ENCODE measurements at places on chromosomes 2 and 18.
A peak's percentile ranks its signal among the peaks of the same experiment; 100 is the strongest.

- no peak for DNase-seq
These were observed 3.0 kb downstream of the ACTR1B start for GRCh38 chr2:97660775-97661389.

- no peak for DNase-seq
These were observed 72.9 kb upstream of the SCG2 start for GRCh38 chr2:223674998-223675609.

DNA sequence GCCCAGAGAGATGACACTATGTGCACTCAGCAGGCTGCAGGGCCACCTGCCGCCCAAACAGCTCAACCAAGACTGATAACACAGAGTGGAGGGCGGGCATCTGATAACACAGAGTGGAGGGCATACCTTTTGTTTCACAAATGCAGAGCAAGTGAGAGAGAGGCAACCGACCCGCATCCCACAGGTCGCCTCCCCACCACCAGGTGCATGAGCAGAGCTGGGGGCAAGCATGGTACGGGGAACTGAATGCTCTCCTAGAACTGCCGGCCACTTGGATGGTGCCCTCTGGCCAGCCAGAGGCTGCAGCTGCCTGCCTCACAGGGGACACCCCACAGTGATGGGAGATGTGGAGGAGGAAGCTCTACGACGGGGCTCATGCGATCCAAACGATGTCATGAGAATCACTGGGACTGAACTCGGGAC, 49.5 kb downstream of the ANO7 start:
- DNase-seq, result no peak

- no peak for DNase-seq
These were observed 300.9 kb downstream of the TXNL1 start for GRCh38 chr18:56337507-56337906.

GRCh38 chr2:72062336-72062735, 85.3 kb downstream of the CYP26B1 start:
- DNase-seq, result no peak

GRCh38 chr2:235866373-235866772, 301.8 kb downstream of the GBX2 start:
- no peak for DNase-seq

DNA sequence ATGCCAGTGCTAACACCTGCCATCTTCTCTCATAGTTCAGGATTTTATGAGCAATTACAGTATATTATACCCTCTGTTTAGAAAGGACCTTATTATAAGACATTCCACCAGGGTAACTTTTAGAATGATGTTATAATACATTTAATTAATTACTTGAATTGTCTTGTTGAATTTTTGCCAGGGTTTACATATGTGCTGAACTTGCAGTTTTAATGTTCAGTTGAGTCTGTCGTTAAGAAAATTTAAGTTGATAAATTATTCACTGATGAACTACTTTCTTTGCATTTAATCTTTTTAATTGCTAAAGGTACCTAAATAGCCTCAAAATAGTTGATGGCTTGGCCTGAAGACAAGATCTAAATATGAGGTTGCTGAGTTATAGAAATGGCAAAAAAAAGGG, 68.1 kb downstream of the SCN2A start:
- no peak for DNase-seq

- no peak for DNase-seq
These were observed 35.1 kb downstream of the THAP4 start for GRCh38 chr2:241601841-241602240.

GRCh38 chr18:12041561-12041960, 52.1 kb upstream of the ANKRD62 start:
- DNase-seq, result no peak

- DNase-seq, result no peak
These were observed 975.6 kb downstream of the DCDC2C start for GRCh38 chr2:4678927-4679326.

- DNase-seq, result no peak
These were observed 3.7 kb upstream of the ASIC4 start for GRCh38 chr2:219510512-219511135.

DNA sequence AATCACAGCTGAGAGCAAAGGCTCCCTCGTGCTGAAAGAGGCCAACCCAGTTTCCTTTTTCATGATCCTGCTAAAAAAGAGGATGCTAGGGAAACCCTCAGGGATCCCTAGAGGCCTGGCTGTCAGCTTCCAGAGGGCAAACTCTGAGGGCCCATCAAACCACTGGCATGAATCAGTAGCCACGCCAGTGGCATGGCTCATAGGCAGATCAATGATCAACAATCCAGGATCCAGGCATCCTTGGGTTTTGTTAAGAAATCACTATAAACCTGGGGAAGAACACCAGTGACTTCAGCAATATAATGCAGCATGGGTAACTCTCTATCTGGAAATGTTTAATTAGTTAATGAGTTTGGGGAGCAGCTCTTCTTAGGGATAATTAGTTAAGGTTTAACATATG, 286.5 kb downstream of the C1D start:
- no peak for DNase-seq

GRCh38 chr2:181578829-181579228, 78.1 kb downstream of the CERKL start:
- DNase-seq, result no peak

- no peak for DNase-seq
These were observed 56.8 kb downstream of the NXPH2 start for GRCh38 chr2:138723196-138723987.

DNA sequence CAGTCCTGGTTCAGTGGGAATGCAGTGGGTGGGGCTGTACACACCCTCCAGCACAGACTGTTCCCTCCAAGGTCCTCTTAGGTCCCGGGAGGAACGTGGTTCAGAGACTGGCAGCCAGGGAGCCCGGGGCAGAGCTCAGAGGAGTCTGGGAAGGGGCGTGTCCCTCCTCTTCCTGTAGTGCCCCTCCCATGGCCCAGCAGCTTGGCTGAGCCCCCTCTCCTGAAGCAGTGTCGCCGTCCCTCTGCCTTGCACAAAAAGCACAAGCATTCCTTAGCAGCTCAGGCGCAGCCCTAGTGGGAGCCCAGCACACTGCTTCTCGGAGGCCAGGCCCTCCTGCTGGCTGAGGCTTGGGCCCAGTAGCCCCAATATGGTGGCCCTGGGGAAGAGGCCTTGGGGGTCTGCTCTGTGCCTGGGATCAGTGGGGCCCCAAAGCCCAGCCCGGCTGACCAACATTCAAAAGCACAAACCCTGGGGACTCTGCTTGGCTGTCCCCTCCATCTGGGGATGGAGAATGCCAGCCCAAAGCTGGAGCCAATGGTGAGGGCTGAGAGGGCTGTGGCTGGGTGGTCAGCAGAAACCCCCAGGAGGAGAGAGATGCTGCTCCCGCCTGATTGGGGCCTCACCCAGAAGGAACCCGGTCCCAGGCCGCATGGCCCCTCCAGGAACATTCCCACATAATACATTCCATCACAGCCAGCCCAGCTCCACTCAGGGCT, 17.5 kb upstream of the FAHD2A start:
- no peak for DNase-seq

GRCh38 chr2:240452462-240453256, 17.2 kb downstream of the GPC1 start:
- peak; percentile 15 for DNase-seq

GRCh38 chr2:53756644-53757043, 11.0 kb upstream of the CHAC2 start:
- DNase-seq, result no peak

- no peak for DNase-seq
These were observed 10.0 kb upstream of the LAPTM4A start for GRCh38 chr2:20061476-20061875.

GRCh38 chr2:54558188-54559005, 102.3 kb downstream of the SPTBN1 start:
- DNase-seq, result peak; percentile 20

DNA sequence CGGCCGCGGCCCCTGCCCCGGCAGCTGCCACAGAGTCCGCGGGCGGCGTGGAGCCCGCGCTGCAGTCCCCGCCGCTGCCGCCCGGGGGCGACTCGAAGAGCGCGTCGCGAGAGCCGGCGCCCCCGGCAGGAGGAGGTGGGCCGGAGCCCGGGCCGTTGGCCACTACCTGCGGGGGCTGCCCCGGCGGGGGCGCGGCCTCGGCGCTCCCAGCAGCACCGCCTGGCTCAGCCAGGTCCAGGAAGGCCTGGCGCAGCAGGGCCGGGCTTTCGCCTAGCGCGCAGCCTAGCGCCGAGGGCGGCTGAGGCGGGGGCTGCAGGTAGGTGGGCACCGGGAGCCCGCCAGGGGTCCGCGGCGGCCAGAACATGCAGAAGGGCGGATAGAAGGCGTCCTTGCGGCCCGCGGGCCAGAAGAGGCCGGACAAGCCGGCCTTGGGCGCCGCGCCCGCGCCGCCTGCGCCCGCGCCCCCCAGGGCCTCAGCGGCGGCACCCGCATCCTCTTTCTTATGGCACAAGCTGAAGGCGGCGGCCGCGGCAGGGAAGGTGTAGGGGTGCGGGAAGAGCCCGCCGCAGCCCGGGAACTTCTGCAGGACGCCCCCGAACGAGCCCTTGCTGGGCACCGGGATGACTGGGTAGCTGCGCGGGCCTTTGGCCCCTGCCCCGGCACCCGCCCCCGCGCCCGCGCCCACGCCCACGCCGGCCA, 3.9 kb downstream of the SKOR2 start:
- DNase-seq, result no peak

- no peak for DNase-seq
These were observed 28.9 kb downstream of the CRIM1 start for GRCh38 chr2:36384454-36384853.

DNA sequence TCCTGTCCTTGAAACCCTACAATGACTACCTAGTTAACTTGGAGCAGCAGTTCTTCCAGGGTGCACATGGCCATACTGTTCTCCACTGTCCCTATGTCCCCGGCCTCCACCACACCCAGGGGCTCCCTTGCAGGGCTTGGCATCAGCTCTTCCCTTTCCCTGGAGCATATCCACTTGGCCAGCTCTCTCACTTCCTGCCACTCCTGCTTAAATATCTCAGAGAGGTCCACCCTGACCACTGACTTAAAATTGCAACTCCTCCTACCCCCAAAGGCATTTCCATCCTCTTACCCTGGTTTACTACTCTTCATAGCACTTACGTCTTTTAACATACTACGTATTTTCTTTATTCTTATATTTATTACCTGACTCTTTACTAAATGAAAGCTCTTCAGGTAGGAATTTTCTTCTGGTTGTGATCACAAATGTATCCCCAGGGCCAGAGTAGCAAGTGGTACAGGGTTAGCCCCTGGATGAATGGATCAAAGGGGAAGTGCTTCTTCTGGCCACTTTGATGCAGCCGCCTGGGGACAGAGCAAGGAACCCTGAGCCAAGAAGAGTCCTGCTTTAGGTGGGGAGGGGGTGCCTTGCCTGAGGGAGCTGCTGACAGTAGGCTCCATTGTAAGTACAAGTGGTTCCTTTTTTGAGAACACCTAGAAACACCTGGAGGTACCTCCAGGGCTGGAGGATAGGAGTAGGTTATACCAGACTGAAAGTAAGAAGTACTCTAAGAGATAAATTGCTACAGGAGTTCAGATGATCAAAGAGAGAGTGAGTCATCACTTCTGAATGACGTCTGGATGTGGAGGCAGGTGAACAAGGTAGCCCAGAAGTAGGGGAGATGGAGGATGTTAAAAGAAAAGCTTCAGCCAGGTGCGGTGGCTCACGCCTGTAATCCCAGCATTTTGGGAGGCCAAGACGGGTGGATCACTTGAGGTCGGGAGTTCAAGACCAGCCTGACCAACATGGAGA, 82.2 kb downstream of the SOCS6 start:
- DNase-seq, result no peak

- no peak for DNase-seq
These were observed 305.7 kb upstream of the PKDCC start for GRCh38 chr2:41741951-41742595.
